Hypothalamus (tissue), 51 donors: ENCODE measurements at places on chromosomes 5 and 9.

DNA sequence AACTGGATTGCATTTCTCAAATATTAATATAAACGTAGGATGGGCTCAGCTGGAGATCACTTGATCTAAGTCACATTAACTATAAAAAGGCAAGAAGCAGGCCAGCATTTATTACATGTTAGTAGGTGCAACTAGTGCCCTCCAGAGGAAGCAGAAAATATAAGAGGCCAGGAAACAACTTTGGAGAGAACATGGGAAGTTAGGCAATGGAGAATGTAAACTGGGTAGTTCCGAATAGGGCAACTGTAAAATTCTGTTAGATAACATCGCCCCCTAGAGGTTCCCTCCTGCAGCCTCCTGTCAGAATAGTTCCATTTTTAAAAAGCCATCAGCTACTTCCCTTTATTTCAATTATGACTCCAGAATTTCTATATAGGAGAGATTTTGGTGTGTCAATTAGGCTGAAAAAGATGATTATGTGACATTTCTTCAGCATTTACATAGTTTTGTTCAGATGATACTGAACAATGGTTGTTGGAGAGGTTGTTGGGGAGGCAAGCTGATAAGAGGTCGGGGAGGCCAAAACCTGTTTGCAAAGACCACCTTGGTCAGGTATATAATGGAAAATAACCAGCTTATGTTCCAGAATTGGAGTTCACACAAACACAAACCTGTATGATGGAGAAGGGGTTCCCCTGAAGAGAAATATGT lies 22.4 kb downstream of the CCL28 start:
- DNase-seq = peak; percentile 8

DNA sequence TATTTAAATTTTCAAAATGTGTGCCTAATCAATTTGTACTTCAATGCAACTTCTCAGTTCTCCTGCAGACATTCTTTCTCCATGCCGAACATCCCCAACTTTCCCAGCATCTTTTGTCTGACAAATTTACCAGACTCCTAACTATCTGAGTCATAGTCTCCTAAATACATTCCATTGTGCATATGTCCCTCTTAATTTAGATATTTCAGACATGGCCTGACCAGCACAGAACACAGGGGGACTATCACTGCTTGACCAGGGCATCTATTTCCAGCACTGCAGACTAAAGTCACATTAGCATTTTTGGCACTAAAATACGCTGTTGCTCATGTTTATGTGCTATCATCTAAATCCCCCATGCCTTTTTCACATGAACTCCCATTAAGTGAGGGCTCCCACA lies 71.9 kb downstream of the ITGA1 start:
- no peak for DNase-seq

DNA sequence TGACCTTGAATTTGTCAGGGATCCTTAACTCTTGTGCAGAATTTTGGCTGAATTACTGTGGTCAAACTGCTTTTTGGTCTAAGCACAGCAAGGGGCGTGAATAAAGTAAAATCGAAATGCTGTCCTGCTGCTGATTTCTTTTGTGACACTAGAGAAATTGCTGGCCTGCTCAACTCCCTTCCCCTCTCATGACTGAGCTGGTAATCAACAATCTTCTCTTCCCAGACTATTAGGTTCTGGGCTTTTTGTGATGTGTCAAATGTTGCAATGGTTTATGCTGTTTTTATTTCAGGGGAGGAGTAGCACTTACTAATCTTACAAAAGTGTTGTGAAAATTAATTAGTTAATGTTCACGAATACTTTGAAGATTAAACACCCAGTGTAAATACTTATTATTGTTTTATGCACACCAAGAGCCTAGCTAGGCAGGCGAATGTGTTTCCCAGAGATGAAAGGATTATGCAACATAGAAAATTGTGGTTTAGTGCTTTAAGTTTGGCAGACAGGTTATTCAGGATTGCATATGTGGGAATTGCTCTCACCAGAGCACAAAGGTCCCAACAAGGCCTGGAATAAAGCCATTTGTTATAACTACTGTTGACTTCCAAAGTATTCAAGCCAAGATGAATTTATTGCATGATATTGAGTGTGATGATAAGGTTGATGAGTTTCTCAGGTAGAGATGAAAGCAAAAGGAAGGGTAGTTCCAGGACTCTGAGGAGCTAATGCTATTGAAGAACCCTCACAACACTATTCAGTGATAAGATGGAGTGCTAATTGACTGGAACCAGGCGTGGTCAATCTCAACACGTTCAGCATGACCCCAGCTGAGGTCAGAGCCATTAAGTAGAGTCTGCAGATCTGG lies 280.7 kb upstream of the ZNF608 start:
- DNase-seq = no peak

- no peak for DNase-seq
Observed at GRCh38 chr9:77451507-77451906, 196.6 kb downstream of the GNA14 start.

DNA sequence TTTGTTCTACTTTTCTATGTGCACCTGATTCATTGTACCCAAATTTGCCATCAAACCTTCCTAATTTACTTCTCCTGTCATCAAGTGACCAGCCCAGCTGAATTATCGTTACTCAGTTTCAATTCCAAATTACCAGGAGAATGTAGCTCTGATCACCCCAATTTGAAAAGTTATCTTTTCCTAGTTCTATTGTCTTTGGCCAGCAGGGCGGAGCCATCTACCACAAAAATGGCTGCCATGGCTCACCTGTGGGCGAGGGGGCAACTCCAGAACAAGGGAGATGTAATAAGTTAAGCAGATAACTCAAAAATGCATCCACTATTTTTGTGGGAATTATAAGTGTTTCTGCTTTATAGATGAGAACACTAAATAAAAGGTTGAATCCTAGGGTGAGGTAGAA lies 133.8 kb upstream of the MOCS2 start:
- no peak for DNase-seq

GRCh38 chr5:126970517-126971017 lies 59.8 kb downstream of the MARCHF3 start:
- DNase-seq = no peak

- no peak for DNase-seq
Observed at GRCh38 chr5:92990771-92991170, 590.2 kb downstream of the NR2F1-AS1 start.

- no peak for DNase-seq
Observed at GRCh38 chr9:129280236-129280622, 102.2 kb upstream of the IER5L start.

- DNase-seq = no peak
Observed at GRCh38 chr9:128081056-128081455, 13.0 kb downstream of the SLC25A25 start.

GRCh38 chr5:10665799-10666198 lies 95.2 kb downstream of the DAP start:
- DNase-seq = no peak

DNA sequence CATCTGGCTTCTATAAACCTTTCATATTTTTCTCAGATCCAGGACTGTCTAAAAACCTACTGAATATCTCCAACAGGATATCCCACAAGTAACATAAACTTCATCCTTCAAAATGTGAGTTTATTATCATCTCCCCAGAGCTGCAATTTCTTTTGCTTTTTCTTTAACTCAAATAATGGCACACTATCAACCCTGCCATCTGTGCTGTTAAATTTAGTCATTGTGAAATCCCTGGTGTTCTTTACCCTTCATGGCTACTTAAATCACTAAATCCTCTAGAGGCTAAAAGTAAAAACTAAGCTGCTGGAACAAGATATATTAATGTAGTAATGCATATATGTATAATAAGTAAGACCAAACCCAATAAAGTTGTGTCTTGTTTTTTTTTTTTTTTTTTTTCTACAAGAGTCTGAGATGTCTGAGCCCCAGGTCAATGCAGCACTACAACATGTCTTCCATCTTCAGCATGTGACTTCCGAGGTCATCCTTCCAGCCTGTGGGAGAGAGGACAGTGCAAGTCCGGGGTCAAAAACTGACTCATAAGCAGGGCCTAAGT lies 362.9 kb downstream of the ADGRV1 start:
- no peak for DNase-seq

DNA sequence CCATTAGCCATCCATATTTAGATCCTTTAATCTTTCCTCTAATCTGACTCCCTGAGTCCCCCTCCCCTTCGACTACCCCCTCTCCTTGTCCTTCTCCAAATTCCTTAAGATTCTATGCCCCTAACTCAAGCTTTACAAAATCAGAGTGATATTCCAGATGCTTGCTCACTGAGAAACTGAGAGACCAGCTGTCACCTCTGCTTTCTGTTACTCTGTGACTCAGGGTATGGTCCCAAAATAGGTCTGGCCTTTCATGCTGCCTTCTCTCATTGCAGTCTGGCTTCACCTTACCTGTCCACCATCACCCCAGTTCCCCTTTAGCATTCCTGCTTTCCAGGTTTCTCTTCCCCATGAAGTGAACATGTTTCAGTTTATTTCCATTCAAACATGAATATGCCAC lies 383.3 kb upstream of the SLC30A5 start:
- DNase-seq = no peak

DNA sequence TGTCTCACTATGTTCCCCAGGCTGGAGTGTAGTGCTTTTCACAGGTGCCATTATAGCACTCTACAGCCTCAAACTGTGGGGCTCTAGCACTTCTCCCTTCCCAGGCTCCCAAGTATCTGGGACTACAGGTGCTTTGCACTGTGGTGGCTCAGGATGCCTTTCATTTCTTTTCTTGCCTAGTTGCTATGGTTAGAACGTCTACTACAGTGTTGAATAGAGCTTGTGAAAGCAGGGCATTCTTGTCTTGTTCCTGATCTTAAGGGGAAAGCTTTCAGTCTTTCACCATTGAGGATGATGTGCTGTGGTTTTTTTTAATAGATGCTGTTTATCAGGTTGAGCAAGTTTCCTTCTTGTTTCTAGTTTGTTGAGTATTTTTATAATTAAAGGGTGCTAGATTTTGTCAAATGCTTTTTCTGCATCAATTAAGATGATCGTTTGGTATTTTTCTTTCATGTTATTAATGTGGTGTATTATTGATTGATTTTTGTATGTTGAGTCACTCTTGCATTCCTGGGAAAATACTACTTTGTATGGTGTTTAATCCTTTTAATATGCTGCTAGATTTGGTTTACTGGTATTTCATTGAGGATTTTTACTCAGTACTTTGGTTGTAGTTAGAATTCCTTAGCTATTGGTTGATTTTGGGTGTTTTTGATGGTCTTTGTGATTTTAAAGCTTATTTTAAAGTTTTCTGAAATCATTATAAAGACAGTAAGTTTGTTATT lies 35.6 kb downstream of the GPBP1 start:
- DNase-seq = no peak

- no peak for DNase-seq
Observed at GRCh38 chr5:152622628-152623027, 217.5 kb upstream of the NMUR2 start.

- DNase-seq = no peak
Observed at GRCh38 chr5:15638296-15638695, 138.3 kb downstream of the FBXL7 start.

DNA sequence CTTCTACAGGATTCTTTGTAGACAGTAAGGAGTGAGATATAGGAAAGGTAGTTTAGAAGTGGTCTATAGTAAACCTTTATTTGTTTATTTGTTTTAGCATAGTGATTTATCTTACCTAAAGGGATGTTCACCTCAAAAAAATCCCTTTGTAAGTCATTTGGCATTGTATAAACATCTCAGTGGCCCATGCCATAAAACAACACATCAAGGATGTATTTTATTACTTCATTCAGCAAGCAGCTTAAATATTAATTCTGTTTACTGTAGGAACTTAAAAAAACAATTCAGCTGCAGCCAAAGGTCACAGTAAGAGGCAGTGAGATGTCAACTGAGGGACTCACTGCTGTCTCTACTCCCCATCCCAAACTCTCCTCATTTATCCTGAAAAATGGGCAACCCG lies 452.7 kb downstream of the HINT1 start:
- DNase-seq = no peak

DNA sequence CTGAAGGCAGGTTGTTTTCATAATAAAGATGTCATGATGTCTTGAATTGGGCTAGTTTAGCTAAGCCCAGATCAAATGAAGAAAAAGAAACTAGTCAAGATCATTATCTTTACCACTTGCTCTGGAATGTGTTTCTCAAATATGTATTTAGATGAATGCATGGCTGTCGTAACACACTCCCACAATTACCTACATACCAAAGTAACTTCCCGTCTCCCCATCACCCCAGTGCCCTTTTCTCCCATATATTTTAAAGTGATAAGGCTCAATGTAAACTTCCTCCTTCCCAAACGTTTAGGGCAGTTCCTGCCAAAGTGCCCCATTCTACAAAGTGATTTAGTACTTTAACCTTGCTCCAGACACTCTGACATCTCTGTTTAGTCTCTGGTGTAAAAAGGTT lies 61.4 kb downstream of the SLC1A3 start:
- DNase-seq = no peak

GRCh38 chr5:56167519-56167918 lies 65.6 kb downstream of the ANKRD55 start:
- no peak for DNase-seq

DNA sequence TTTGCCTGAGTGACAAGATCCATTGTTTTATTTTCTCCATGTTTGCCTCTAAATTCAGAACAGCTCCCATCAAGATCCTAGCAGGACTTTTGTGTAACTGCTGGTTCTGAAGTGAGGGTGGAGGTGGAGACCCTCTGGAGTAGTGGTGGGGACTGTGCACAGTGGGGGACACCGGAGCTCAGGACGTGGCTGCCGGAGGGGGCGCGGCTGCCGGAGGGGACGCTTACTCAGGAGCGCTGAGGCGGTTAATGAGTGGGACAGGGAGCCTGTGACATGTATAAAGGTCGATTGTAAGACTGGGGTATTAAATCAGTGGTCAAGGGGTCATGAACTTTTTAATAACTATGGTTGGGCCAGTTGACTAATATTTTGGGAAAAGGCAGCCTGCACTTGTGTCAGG lies 127.0 kb upstream of the CACNA1B start:
- DNase-seq = no peak

- no peak for DNase-seq
Observed at GRCh38 chr9:129860653-129861446, 25.6 kb downstream of the USP20 start.

GRCh38 chr5:43619380-43619779 lies 16.4 kb downstream of the NNT start:
- DNase-seq = no peak

GRCh38 chr9:130191749-130192120 lies 19.5 kb downstream of the NCS1 start:
- DNase-seq = no peak

DNA sequence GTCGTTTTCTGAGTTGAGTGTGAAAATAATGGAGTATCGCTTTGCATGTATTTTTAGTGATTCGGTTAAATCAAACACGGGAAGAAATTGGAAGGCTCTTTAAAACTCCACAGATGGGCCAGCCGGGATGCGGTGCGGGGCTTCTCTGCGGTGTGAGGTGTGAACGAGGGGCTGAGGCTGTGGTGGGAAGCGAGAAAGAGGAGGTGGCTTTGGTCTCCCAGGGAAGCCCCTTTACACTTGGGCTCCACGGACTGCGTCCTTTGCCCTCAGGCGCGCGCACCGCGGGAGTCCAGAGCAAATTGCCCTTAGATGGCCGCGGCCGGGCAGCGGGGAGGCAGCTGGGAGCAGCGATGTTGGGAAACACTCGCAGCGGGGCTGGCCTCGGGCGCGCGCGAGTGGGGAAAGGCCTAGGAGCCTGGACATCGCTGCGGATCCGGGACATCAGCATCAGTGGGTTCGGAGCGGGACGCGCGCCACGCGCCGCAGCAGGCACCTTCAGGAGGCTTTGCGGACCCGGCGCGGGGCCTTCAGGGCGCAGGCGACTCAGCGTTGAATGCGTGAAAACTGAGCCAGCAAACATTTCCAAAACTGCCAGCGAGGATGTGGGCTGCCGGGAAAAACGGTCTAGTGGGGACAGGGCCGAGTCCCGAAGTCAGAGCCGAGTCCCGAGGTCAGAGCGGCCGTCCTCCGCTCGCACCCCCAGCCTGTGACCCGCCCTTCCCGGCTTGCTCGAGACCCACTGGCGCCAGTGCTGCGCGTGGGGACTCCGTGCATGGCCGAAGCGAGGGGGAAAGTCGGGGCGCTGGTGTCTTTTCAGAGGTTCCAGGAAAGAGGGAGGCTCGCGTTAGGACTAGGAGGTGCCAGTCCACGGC lies 6.5 kb downstream of the IRX1 start:
- no peak for DNase-seq
